ENCODE measurements at places on chromosomes 5 and 9.

DNA sequence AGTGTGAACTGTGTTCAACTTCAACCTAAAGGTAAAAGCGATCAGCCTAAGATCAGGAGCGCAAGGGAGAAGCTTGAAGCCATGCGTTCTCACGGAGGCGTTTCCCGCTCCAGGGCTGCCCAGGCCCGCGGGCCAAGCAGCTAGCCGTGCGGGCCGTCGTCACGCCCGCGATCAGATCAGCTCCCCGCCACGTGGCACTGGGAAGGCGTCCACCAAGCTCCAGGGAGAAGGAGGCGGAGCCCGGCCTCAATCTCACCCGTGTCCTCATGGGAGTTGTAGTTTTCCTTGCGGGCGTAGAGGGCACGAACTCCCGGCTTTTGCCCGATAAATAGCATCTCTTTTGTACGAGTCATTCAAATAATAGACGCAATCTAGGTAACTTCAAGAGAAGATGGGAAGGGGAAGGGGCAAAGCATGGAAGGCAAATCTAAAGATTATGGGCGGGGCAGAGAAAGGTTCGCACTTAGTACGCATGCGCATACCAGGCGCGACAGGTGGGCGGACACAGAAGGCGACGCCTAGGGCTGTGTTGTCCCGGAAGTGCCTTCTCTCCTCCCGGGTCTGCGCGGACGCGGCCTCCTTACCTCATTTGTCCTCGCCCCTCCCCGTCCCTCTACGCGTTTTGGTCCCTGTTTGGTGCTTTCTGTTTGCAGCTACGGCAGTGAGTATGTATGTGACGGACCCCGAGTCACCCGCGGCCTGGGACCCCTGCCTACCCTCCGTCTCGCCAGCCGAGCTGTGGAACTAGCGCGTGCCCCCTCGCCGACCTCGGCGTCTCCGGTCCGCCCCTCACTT, 40.8 kb upstream of the ZCCHC7 start:
- peak; percentile 91 for DNase-seq

DNA sequence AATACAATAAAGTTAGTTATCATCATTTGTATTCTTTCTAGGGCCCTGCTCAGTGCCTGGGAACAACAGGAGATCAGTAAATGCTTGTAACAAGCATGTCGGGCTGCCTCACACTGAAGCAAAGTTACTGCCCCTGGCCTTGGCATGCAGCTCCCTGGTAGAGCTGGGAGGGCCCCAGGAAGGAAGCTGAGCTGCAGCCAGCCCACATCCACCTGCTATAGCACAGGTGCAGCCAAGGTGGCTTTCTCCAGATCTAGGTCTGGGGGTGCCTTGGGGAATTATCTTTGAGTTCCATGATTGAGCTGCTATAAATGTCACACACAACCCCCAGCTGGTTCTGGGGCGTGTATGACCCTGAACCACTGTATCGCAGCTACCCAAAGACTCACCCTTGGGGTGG, 293.4 kb upstream of the MSX2 start:
- DNase-seq, result no peak

GRCh38 chr9:136621019-136621733, 41.5 kb upstream of the EGFL7 start:
- DNase-seq, result no peak

DNA sequence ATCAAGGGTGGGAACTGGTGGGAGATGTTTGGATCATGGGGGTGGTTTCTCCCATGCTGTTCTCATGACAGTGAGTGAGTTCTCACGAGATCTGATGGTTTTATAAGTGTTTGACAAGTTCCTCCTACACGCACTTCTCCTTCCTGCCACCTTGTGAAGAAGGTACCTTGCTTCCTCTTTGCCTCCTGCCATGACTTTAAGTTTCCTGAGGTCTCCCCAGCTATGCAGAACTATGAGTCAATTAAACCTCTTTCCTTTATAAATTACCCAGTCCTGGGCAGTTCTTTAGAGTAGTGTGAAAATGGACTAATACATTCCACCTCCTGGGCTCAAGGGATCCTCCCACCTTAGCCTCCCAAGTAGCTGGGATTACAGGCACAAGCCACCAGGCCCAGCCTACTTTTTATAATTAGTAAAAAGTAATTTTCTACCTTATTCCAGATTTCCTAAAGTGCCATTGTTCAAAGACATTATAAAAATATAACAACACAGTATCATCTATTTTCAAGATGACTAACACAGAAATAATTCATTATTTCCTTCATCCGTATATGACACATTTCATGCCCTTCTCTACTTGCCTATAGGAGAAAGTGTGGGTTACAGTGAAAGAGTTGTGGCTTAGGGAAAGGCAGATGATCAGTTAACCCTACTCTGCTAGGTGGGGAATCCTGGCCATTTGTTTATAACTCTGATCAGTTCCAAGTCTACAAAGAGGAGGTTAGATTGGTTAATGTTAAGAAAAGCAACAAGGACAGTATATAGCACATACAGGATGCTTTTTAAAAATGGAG, 99.9 kb downstream of the TTC39B start:
- no peak for DNase-seq

DNA sequence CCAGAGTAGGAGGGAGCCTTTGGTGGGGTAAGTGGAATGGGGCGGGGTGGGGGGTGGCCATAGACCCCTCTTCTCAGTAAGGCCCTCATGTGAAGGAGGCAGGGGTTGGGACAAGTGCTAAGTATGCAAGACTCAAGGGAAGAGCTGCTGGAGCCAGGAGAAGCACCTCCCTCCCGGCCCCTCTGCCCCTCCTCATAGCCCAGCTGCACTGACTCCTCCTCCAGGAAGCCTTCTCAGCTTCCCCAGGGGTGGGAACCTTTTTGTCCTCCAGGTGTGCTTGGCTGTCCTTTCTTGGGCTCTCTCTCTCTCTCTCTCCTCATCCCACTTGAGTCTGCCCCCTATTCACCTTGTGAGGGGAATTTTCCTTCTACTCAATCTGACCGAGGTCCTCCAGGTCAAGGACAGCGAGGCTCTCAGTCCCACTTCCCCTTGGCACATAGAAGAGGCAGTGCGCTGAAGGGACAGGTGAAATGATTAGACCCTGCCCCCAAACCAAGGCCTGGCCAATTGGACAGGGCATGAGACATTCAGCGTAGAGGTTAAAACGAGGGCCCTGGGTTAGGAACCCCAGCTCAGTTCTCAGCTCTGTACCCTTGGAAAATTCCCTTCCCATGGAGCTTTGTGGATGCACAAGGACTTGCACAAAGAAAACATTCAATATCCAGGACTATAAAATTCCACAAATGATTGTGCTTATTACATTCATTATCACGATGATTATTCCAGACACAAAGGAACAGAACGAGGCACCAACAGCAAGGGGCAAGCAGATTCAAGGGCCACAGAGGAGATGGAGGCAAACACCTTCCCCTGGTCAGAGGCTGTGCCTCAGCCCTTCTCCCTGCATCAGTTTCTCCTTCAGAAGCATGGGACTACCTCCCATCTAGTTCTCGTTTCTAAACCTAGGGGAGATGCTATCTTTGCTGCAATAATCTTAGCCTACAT, 45.6 kb upstream of the IL17B start:
- DNase-seq, result no peak

GRCh38 chr9:20823051-20823450, 139.0 kb downstream of the FOCAD start:
- DNase-seq, result no peak

DNA sequence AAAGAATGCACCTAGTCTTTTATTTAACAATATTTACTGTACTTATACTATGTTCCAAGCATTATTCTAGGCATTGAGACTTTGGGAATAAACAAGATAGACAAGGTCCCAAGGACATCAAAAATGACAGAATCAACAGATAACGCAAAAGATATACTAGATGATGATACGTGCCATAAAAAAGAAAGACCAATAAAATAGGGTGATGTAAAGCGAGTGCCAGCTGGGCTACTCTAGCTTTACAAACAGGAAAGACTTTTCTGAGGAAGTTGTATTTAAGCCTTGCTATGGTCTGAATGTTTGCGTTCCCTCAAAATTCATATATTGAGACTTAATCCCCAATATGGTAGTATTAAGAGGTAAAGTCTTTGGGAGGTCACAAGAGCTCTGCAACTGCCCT, 310.2 kb upstream of the RGMB start:
- DNase-seq, result no peak

DNA sequence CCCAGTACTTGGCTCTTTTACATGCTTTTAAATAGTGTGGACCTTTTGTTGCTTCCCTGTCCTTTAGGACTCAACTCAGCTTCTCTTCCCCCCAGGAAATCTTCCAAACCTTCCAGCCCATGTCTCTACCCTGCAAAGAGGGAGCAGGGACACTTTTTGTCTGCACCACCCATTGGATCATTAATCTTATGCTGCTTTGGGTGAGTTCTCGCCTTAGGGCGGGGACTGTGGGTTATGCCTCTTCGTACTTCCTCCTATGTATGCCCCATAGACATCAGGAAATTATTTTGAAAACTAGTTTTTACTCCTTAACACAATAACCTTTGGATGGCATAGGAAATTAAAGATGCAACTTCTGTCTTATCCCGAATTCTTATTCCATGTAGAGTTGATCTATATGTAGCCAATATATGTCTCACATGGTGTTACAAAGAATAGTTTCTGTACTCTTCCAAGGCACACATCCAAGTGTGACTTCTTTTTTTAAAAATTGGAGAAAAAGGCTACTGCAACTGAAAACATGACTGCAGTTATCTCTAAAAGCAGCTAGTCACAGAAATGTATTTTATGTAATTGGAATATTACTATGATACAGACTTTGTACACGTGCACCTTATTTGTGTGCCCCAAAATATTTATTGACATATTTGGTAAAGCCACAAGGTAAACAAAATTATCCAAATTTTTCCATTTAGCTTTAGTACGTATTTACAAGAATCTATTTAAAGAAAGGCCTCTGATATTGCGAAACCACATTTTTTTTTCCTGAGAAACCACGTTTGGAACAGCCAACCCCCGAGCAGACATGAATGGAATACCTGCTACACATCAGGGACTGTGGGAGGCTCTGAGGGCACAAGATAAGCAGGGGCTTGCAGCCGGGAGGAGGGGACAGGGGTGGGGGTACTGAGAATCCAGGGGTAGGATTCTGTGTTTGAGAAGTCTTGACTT, 133.6 kb downstream of the WDR41 start:
- DNase-seq, result no peak

GRCh38 chr5:160071516-160071915, 47.7 kb downstream of the PWWP2A start:
- DNase-seq, result no peak

DNA sequence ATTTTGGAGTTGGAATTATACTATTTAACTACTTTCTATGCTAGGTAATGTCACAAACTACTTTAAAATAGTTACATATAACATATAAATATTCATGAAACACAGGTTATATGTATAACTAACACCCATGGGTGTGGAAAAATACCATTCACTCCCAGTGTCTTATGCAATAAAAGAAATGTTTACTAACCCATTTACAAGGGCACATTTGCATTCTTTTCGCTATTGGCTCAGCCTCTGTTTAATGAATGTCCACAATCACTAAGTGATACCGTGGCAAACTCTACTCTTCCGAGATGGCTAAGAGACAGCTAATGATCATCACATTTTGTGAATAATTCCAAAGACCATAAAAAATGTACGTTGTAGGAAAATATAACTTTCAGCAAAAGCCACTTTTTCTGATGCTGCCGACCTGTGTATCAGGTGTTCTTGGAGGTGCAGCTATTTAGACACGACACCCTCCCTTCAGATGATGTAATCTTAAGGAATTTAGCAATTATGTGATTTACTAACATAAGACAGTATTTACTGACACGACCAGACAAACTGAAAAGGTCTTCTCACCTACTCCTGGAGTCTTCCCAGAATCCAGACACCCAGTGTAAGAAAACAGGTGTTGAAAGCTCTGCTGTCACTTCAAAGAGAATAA, 121.7 kb upstream of the FAM120A start:
- no peak for DNase-seq

- no peak for DNase-seq
Observed at GRCh38 chr9:76441551-76442322, 17.2 kb upstream of the GCNT1 start.

GRCh38 chr9:111598733-111599091, 735 bp downstream of the PTGR1 start:
- no peak for DNase-seq

DNA sequence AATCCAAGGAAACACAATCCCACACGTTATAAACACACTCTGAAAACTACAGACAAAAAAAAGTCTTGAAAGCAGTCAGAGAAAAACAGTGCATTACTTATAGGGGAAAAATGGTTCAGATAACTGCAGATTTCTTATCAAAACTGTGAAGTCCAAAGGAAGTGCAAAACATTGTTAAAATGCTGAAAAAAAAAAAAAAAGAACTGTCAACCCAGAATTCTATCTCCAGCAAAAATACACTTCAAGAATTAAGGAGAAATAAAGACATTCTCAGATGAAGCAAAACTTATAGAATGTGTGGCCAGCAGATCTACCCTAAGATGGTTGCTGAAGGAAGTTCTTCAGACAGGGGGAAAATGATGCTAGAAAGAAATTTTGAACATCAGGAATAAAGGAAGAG, 40.4 kb downstream of the ADAMTS2 start:
- DNase-seq, result no peak

GRCh38 chr9:134165357-134166315, 1.3 kb upstream of the RNU6ATAC start:
- no peak for DNase-seq

DNA sequence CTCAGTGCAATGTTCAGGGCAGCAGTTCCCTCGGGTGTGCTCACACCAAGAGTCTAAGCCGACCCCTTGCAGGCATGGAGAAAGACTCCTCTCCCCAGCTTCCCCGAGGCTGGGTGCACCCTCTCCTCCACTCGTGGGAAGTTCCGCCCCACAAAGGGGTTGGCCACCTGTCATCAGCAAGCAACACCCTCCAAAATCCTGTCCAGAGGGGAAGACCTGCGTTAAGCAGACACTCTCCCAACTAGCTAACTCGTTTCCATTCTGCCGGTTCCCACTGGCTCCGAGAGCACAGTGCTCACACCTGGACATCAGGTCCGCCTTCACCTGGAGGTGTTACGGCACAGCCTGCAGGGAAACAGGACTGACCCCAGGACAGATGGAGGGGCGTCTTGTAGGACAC, 117.9 kb upstream of the IRX4 start:
- no peak for DNase-seq

- no peak for DNase-seq
Observed at GRCh38 chr5:139513852-139514485, 31.4 kb upstream of the STING1 start.

DNA sequence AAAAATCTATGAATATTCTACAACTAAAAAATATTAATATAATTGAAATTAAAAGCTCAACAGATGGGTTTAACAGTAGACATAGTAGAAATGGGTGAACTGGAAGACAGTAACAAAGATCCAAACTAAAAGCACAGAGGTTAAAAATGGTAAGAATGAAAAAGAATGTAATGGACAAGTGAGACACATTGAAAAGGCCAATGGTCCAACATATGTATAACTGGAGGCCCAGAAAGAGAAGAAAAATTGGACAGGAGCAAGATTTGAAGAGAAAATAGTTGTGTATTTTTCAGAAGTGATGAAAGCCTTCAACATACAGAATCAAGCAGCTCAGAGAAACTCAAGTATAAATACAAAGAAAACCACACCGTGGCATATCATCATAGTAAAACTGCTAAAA, 58.6 kb downstream of the PCDHGC5 start:
- no peak for DNase-seq
